ENCODE measurements at places on chromosomes 4 and X.

- DNase-seq = no peak
Observed at GRCh38 chrX:112714357-112714918, 34.7 kb upstream of the LHFPL1 start.

DNA sequence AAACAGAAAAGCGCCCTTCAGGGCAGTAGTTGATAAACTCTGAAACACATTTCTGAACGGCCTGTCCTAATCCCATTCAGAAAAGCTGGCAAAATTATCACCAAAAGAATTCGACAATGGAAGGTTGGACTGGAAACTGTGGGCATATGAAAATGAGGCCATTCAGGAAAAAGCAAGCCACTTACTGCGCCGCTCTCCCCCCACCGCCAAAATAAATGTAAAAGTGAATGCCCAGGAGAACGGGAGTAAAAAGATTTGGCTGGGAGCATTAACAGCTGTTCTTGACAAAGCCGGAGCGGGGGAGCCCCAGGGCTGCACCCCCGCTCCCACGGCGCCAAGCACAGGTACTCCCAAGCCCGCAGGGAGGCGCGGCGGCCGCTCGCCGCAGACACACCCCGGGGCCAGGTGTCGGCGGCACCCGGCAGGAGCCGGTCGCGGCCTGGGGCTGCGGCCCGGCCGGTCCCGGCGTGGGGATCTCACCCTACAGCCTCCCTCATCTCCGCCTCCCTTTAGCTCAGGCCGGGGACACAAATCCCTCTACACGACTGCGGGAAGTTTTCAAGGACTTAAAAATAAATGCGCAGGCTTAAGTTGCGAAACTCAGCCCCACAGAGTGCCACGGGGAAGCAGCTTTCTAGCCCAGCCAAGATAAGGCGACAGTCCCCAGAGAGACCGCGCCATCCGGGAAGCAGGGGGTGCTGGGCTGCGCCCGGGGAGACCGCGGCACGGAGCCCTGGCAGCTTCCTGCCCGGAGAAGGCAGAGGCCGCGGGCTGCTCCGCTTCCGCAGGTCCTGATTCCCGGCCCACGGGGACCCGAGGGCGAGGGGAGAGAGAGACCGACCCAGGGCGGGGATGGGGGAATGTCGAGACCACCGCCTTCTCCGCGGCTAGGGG lies 593 bp downstream of the SH3RF1 start:
- peak; percentile 83 for DNase-seq

- no peak for DNase-seq
Observed at GRCh38 chr4:56804551-56804950, 16.9 kb downstream of the SPINK2 start.

DNA sequence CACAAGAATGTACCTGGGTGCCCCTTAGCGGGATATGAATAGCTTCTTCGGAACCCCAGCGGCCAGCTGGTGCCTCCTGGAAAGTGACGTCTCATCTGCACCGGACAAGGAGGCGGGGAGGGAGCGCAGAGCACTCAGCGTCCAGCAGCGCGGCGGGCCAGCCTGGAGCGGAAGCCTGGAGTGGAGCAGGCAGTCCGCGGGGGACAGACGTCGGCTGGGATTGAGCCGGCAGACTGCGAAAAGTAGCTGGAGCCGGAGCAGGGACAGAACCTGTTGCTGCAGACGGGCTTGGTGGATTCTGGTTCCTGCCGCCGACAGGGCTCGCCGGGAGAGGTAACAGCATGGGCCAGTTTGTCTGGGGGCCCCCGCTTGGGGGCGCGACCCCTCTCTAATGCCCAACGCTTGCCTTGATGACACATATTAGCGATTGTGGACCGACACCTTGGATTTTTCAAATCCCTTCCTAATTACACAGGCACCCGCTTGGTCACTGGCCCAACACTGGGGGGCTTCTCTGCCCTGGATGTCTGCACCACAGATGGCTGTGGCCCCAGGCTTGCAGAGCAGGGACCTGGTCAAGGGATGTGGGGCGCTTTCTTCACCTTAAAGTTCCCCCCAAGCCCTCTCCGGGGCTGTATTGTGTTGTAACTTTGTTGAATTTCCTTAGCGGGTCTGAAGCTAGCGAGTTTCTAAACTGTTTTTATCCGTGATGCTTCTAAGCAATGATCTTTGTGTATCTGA lies at the start of gene NPFFR2:
NPFFR2 (plus strand) TSS at position 133 of the 741 bp plus-strand sequence. CDS start 96,592 bp downstream, outside the sequence.
- peak; percentile 59 for DNase-seq

- no peak for DNase-seq
Observed at GRCh38 chr4:54719378-54719777, 61.6 kb downstream of the KIT start.

- DNase-seq = no peak
Observed at GRCh38 chrX:18174971-18175370, 45.7 kb downstream of the BEND2 start.

GRCh38 chrX:149060921-149061320 lies 444.2 kb downstream of the IDS start:
- DNase-seq = no peak

DNA sequence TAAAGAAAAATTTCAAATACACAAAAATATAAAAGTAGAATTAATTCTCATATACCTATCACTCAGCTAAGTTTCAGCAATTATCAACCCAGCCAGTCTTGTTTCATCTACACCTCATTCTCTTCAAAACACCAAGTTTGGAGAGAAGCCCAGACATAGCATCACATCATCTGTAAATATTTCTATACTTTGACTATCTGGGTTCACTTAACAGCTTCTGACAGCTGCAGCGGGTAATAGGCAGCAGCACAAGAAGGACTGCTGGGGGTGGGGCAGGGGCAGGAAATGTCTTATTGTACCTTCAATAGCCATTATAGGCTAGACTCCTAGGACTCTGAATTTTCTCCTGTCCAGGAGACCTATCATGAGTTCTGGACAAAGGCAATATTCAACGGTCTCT lies 54.1 kb downstream of the PHF8 start:
- DNase-seq = no peak

GRCh38 chr4:90977726-90978125 lies 850.5 kb downstream of the CCSER1 start:
- DNase-seq = no peak

DNA sequence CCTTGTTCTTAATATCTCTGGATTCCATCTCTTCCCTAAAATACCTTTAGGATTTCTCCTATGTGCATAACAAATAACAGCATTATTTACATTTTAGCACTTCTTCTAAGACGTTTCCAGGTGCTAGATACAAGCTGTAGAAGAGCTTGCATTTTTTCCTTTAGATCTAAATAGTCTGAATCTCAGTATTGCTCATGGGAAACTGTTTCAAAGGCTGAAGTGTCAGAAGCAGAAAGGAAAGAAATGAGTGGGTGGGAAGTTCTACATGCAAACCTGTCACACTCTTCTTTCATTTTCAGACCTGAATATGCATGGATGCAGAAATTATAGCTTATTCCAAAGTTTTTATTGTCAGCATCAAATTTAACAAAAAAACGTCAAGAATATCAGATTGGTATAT lies 41.8 kb downstream of the FGF13 start:
- DNase-seq = no peak

GRCh38 chr4:17497890-17498523 lies 13.9 kb downstream of the QDPR start:
- no peak for DNase-seq

DNA sequence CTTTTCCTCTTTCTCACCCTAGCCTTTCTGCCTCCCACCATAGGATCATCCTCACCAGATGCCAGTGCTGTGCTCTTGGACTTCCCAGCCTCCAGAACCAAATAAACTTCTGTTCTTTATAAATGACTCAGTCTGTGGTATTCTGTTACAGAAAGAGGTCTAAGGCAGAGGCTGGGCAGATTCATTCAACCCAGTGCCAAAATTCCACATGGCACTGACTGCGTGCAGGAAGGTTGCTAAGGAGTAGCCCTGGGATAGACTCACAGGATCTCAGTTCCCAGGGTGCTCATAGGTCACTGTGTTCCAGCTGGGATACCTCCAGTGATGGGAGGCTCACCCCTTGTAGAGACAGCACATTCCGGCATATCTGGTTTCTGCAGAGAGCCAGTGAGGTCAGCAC lies 22.0 kb downstream of the SORCS2 start:
- no peak for DNase-seq

- no peak for DNase-seq
Observed at GRCh38 chr4:56684320-56685050, 3.4 kb upstream of the HOPX start.

GRCh38 chr4:104248726-104249125 lies 246.0 kb downstream of the CXXC4 start:
- DNase-seq = no peak

GRCh38 chrX:141632124-141632523 lies 42.6 kb downstream of the SPANXA2 start:
- DNase-seq = no peak

- DNase-seq = no peak
Observed at GRCh38 chrX:16797841-16798240, 11.6 kb downstream of the TXLNG start.

GRCh38 chrX:150831863-150832262 lies 66.6 kb downstream of the CD99L2 start:
- DNase-seq = no peak

GRCh38 chrX:69506617-69507499 lies 2.7 kb downstream of the NALF2 start:
- no peak for DNase-seq

- no peak for DNase-seq
Observed at GRCh38 chr4:184268584-184269160, 51.0 kb upstream of the ENPP6 start.

DNA sequence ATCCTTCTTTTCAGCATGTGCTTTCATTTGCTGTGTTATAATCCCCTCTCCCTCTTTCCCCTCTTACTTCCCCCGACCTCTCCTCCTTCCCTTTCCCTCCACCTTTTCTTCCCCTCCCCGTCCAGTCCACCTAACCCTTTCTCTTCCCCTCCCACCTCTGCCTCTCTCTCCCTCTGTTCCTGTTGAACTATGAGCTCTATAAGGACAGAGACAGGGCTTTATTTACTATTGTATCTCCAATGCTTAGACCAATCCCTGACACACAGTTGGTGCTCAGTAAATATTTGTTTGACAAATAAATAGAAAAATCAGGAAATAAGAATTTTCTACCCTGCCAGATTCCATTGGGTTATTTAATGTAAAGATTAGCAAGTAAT lies 60.8 kb downstream of the EGF start:
- DNase-seq = peak; percentile 18

GRCh38 chr4:140374130-140374477 lies 658 bp downstream of the SCOC start:
- DNase-seq = no peak

DNA sequence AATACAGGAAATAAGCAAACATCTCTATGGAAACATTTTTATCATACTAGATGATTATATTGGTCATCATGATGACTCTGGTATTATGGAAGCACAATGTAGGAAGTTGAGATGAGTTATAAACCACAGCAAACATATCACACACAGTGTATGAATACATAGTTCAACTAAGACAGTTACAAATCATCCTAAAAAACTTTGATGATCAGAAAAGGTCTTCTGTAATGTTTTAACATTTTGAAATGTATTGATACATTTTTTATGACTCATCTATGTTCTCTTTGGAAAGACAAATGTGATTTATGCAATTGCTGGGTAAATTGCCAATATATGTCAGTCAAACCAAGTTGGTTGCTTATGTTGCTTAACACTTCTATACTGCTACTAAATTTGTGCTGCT lies 4.8 kb downstream of the CXCL3 start:
- no peak for DNase-seq

- DNase-seq = no peak
Observed at GRCh38 chrX:77396781-77397180, 50.4 kb upstream of the FGF16 start.
